Occipital lobe (tissue), 3 donors: ENCODE measurements at places on chromosomes 7 and 10. TPM values are rescaled to one million over a fixed set of nuclear protein-coding genes. Genes with fewer than 3 reads are reported as not detected.

Gene ALOX5
- 0.62 TPM for total RNA-seq

Gene SPDYE8
- not detected for total RNA-seq

Gene CALHM3
- total RNA-seq, result not detected

DNA sequence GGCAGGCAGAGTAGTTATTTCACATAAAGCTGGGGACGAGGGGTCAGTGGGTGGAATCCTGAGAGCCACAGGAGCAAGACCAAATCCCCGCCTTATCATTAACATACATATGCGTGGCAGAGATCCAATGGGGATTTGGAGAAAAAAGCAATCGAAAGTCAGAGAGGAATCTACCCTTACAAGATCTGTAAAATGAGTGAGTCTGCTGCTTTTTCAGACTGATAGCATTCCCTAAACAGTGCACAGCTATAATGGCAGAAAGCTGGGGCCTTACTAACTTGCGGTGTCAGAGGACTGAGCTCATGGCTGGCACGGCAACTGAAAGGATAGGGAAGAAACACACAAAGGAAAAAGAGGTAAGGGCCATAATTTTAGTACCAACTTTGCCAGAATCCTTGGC is 25.0 kb downstream of the GPR22 start:
- no peak for DNase-seq

GRCh38 chr7:76165973-76166403 is 35.7 kb upstream of the SRRM3 start:
- DNase-seq, result no peak

- DNase-seq, result no peak
Measured at GRCh38 chr10:62585211-62585775, 211.1 kb downstream of the ZNF365 start.

GRCh38 chr10:123835575-123835974 is 56.0 kb downstream of the CPXM2 start:
- no peak for DNase-seq

DNA sequence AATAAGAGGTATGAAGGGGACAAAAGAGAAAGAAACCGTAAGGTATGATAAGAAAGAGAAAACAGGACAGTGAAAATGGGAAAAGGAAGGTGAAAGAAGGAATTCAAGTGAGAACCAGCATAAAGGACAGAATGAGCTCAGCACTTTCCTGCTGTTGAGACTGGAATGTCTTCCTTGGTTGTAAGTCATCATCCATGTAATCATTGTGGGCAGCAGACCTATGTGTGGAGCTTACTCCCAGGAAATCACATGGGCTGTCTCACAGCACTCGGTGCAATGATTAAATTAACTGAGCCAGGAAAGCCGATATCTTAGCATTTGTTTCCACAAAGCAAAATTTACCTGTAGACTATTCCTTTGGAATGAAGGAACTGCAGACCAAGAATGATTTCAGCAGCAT is 118.1 kb downstream of the PRKCQ start:
- DNase-seq, result no peak

DNA sequence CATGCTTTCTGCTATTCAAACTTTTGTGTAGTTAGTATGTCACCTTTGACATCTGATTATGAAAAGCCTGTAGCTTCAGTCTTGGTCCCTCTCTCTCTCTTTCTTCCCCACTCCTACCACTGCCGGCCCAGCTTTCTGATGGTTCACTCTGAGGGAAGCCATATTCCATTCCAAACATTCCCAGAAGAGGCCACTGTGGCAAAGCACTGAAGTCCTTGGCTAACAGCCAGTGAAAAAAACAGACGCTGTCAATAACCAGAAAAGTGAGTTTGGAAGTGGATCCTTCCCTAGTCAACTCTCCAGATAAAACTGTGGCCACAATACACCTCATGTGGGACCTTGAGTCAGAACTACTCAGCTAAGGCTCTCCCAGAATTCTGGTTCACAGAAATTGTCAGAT is 950.7 kb upstream of the PHF14 start:
- no peak for DNase-seq

DNA sequence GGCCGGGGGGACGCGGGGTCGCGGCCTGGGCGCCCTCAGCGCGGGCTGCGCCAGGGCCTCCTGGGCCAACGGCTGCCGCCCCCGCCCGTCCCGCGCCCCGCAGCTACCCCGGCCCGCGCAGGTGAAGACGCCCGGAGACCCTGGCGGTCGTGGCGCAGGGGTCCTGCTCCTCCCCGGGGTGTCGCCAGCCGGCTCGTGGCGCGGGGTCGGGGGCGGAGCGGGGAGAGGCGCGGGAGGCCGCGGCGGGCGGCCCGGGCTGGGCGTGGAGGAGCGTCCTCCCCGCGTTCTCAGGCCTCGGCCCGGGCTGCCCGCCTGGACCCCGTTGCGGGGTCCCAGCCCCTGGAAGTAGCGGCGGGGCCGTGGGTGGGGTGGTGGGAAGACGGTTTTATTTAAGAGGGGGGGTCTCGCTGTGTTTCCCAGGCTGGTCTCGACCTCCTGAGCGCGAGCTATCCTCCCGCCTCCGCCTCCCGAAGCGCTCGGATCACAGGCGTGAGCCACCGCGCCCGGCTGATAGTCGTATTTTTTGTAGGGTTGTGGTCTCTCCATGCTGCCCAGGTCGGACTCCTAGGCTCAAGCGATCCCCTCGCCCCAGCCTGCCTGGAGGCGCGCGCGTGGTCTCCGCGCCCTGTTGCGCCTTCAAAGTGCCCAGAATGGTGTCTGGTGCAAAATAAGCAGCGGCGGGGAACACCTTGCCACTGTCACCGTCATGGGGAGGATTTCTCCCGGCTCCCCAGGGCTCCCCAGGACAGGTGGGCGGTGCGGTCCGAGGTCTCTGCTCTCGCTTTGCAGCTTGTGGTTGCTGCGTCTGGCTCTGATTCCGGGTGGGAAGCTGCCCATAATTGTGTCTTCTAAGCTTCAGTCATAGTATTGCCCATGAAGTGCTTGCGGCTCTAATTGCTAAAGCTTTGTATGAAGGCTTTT is 15.3 kb upstream of the SUN1 start:
- no peak for DNase-seq

GRCh38 chr10:44576702-44577191 is 191.8 kb upstream of the CXCL12 start:
- DNase-seq, result no peak

GRCh38 chr7:111356941-111357340 is 205.4 kb downstream of the IMMP2L start:
- DNase-seq, result no peak

GRCh38 chr7:73633323-73633722 is 9.0 kb upstream of the MLXIPL start:
- no peak for DNase-seq

GRCh38 chr10:27986821-27987220 is 12.1 kb downstream of the ODAD2 start:
- no peak for DNase-seq

DNA sequence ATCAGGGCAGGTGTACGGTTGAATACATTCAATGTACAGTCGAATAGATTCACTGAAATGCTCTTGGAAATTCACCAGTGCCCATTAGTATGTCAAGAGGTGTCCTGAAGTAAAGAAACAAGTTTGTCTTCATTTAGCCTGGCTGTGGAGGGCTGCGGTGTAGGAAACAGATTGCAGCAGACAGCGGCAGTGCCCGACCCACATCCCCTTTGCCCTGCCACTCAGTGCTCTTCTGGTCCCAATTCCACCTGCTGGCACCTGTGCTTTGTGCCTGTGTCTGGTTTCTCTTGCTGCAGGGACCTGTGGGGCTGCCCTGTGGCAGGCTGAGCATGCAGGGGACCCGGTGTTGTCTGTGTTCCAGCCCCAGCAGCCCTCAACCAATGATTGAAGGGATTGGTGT is 183.7 kb downstream of the RPS24 start:
- no peak for DNase-seq

DNA sequence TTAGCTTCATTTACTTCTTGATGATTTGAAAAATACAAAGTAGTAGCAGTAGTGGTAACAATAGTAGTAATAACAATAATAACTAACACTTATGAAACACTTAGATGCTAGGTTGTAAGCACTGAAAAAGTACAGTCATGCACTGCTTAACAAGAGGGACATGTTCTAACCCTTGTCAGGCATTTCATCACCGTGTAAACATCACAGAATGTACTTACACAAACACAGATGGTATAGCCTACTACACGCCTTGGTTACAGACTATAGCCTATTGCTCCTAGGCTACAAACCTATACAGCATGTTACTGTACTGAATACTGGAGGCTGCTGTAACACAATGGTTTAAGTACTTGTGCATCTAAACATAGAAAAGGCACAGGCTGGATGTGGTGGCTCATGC is 60.6 kb downstream of the PUS7 start:
- DNase-seq, result no peak

GRCh38 chr7:113083816-113084495 is 2.7 kb downstream of the GPR85 start:
- DNase-seq, result peak; percentile 1

DNA sequence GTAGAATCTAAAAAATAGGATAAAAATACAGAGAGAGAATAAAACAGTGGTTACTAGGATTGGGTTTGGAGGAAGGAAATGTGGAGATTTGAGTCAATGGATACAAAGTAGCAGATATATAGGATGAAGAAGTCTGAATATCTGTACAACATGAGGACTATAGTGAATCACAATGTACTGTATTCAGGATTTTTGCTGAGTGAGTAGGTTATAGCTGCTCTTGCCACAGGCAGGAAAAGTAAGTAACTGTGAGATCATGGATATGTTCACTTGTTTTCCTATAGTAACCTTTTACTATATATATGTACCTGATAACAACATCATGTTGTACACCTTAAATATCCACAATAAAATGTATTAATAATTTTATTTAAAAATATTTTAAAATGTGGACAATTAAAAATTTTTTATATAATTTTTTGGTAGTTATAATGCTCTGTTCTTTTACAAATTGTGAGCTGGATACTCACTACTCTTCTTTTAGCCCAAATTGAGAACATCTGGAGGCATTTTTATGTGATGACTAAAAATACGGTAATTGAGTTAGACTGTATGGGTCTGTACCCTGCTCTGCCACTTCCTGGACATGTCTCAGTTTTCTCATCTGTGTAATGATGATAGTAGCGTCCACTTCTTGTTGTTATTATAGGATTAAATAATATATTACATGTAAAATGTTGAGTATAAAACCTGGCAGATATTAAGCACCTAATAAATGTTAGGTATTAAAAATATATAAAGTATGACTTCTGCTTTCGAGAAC is 439.1 kb downstream of the AUTS2 start:
- no peak for DNase-seq

GRCh38 chr7:105297985-105298384 is 90.7 kb downstream of the SRPK2 start:
- no peak for DNase-seq

- DNase-seq, result peak; percentile 42
Measured at GRCh38 chr10:101485681-101486554, 102.1 kb downstream of the POLL start.

- no peak for DNase-seq
Measured at GRCh38 chr7:31775556-31775955, 88.5 kb downstream of the PPP1R17 start.

DNA sequence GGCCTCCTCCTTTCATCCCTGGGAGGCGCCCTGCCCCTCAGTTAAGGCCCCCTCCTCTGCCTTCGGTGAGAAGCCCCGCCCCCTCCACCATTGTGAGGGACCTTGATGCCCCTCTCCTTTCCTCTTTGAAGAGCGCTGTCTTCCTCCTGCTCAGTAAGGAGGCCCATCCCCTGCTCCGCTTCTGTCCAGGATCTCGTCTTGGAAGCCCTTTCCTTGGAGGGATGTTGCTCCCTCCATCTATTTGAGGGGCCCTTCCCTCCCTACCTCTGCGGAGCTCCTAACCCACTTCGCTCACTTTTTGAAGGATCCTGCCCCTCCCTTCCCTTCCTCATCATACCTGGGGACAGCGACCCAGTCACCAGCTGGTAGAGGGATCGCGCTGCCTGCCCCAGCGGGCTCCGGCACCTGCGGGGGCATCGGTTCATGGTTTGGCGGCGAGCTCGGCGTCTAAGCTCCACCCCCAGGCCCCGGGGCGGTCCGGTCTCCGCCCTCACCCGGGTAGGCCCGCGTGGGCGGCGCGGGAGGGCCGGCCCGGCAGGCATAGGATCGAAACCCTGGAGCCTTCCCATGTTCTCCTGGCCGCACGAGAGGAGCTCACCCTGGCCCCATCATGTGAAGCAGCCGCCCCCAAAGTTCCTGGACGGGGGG is 4.1 kb downstream of the KCNIP2 start:
- DNase-seq, result peak; percentile 39

DNA sequence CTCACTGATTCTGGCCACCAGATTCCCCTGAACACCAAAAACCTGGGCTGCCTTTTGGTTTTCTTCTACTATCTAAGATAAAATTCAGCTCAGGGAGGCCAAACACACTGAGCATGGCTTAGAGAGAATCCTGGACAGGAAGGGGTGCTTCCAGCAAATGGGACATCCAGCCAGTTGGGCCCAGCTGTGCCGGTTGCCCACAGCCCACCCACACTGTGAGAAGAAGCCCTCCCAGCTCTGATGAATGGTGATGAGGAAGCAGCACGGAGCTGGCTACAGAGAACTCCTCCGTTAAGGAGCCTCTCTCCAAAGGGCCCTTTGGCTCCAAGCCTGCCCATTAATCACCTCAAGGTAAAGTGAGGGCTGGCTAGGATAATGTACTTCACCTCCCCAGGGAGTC is 15.9 kb downstream of the LRRC18 start:
- DNase-seq, result no peak

GRCh38 chr10:60459701-60460457 is 70.2 kb upstream of the ANK3 start:
- no peak for DNase-seq
